ENCODE measurements at places on chromosomes 3 and 15. TPM values are rescaled to one million over a fixed set of nuclear protein-coding genes. Genes with fewer than 3 reads are reported as not detected.

CCDC54 gene
- total RNA-seq, result not detected

DUOXA1 gene
- total RNA-seq, result 10.6 TPM

GLCE gene
- 21.8 TPM for total RNA-seq

RAB27A gene
- 12.8 TPM for total RNA-seq

MNS1 gene
- 2.2 TPM for total RNA-seq

CPN2 gene
- 0.12 TPM for total RNA-seq

SMCO1 gene
- total RNA-seq, result not detected

DNA sequence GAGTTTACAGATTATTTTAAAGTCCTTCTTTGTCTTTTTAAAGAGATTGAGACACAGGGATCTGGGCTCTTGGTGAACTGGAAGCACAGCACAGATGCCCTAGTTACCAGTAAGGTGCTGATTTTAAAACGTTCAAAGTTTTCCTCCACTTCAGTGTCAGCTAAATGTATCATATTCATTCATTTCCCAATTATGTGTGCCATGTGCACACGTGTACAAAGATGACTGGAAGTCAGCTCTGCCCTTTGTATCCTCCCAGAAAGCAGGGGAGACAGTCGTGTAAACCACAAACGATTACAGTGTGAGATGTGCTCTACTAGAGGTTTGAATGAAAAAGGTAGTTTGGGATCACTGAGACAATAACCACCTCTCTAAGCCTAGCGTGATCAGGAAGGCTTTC, 730 bp downstream of the ZKSCAN7 start:
- DNase-seq, result no peak

DNA sequence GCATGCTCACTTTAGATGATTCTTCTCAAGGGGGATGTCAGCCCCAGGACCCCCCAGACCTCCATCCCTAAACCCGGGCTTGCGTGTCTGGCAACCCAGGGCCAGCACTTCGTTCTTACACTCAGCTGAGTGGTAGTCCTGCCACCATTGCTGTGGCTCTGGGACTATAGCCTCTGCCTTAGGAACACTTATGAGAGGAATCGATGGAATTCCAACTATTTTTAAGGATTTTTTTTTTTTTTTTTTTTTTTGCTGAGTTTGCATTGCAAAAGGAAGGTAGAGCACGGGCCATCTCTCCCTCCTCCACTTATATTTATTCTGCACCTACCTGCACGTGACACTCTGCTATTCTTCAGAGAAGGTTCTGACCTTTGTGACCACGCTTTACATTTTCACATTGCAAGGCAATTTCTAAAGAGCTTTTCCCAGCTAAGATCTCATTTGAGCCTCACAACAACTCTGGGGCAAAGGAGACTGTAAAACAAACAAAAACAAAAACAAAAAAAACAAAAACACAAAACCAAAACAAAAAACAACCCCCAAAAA, 113.9 kb downstream of the LPP start:
- DNase-seq, result no peak

- peak; percentile 62 for DNase-seq
Measured at GRCh38 chr3:18758047-18758704, 333.0 kb upstream of the SATB1 start.

GRCh38 chr3:81419228-81419627, 342.2 kb downstream of the GBE1 start:
- DNase-seq, result no peak

- DNase-seq, result no peak
Measured at GRCh38 chr15:76575274-76575673, 238.7 kb downstream of the ISL2 start.

DNA sequence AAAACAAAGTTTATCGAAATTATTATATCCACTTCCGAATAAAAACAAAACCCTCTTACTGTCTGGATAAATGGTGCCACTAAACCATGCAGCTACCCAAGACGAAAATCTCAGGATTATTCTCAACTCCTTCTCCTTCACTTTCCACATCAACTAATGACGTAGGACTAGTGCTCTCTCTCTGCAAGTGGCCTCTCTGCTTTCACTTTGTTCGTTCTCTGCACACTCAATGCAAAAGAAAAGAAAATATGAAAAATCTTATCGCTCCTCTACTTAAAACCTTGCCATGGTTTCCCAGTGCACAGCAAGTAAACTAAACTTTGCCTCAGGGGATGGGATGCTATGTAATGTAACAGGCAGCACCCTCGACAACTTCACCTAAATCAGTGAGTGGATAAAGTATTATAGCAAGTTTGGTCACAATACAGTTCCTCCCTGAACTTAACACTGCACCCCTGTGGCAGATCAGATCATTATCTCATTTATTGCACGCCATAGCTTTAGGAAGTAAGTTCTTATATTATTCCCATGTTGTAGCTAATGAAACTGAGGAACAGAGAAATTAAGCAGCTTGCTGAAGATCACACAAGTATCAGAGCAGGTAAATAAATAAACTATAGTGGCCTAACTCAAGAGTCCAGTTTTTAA, 262.7 kb upstream of the GADL1 start:
- DNase-seq, result no peak

DNA sequence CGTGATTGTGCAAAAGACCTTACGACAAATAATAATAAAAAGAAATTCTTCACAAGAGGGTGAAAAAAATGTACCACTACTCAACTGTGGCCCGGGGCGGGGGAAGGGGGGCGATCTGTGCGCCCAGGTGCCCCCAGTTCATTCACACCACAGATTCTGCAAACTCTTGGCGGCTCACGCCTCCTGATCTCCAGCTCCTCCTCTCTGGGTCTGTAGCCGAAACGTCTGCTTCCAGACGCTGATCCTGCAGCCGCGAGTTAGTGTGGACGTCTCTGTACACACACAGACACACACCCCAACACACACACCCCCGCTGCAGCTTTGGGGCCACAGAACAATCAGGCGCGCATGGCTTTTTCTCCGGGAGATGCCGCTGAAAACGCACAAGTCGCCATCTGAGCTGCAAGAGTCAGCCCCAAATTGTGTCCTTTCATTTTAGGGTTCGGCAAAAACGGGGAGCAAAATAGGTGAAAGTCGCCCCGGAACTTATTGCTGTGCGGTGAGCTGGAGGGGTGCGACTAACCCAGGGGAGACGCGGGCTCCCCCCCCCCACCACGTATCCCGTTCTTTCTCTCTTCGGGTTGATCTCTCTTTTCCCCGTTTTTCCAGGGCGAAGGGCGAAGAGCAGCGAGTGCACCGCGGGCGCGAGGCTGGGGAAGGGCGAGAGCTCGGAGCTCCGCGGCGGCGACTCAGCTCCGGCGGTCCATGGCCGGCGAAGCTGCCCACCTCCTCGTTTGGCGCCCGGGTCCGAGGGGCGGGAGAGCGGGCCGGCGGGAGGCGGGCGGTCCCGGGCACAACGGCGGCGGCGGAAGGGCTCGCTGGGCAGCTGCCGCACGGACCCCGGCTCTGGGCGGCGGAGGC, 505 bp upstream of the WNT5A start:
- no peak for DNase-seq

GRCh38 chr3:58135712-58136543, 74.8 kb downstream of the DNASE1L3 start:
- DNase-seq, result no peak

DNA sequence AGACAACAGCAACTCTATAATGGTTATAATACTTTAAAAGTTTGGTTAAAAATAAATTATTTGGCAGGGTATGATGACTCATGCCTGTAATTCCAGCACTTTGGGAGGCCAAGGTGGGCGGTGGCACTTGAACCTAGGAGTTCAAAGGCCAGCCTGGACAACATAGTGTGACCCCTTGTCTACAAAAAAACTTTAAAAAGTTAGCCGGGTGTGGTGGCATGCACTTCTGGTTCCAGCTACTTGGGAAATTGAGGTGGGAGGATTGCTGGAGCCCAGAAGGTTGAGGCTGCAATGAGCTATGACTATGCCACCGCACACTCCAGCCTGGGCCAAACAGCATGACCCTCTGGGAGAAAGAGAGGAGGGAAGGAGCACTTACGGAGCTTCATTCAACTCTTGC, 7.7 kb upstream of the TRPC1 start:
- no peak for DNase-seq

GRCh38 chr3:177358091-177358976, 161.1 kb upstream of the TBL1XR1 start:
- DNase-seq, result peak; percentile 64

DNA sequence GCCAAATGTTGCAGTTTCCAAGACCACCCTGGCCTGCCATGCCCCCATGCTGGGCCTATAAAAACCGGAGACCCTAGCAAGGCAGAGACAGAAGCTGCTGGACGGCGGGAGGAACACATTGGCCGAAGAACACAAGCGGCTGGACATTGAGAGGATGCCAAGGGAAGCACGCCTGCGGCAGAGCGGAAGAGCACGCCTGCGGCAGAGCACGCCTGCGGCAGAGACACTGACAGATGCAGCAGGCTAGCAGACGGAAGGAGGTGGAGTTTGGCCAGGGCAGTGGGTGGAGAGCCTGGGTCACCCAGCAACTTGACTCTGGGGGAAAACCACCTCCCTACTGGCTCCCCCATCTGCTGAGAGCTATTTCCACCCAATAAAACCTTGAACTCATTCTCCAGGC, 322.3 kb upstream of the TBL1XR1 start:
- no peak for DNase-seq

DNA sequence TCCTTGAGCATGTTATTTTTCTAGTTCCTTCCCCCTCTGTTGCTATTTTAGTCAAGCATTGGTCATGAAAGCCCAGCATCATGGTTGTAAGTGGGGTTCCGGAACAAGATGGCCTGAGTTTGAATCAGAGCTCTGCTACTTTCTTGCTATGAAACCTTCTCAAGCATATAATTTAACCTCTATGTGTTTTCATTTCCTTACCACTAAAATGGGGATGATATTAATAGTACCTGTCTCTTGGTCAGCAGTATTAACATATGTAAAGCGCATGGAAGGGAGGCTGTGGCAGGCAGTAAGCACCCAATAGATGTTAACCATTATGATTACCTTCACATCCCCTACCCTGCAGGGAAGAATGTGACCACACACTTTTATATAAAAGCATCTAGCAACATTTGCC, 14.3 kb upstream of the SPRED1 start:
- no peak for DNase-seq

- no peak for DNase-seq
Measured at GRCh38 chr15:65370885-65371284, 6.9 kb downstream of the IGDCC3 start.

DNA sequence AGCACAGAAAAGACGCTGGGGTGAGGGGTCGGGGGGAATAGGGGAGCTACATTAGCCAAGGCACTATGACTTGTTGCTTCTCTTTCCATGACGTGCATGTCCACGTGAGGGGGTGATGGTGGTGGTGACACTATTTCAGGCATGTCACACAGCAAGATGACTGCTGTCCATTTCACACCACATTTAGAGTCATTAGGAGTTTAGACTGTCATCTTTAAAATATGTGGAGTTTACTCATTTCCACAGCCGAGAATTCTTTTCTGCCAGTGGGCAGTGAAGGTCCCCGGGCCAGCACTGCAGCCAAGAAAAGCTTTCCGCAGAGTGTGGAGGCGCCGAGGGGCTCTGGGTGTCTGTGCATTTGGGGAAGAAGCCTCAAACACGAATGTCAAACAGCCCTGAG, 954 bp upstream of the DGKG start:
- DNase-seq, result no peak

DNA sequence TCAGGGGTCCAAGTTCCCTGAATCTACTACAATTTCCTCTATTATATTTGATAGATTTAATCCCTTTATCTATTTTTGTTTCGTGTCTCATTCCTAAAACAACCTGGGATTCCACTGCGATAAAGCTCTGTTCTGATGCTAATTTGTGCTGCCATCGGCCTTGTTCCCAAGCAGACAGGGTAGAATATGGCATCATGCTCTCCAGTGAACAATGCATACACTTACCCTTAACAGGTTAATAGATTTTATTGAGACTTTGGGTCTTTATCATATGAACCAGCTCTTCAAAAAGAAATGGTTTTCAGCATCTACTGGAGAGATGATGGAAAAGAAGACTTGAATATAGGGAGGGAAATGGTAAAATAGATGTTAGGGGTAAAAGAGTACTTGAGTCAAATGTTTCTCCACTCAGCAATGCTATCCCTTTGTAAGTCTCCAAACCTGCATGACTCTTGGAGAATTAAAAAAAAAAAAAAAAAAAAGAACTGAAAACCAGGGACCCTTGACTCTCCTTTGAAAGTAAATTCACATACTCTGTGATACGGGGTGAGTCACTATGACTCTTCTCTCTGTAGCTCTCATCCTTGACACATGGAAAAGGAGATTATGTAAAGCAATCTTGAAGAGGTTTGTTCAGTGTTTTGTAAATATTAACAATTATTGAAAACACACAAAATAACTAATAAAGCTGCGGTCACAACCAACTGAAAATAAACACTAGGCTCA, 268.8 kb downstream of the ZBTB20 start:
- no peak for DNase-seq

DNA sequence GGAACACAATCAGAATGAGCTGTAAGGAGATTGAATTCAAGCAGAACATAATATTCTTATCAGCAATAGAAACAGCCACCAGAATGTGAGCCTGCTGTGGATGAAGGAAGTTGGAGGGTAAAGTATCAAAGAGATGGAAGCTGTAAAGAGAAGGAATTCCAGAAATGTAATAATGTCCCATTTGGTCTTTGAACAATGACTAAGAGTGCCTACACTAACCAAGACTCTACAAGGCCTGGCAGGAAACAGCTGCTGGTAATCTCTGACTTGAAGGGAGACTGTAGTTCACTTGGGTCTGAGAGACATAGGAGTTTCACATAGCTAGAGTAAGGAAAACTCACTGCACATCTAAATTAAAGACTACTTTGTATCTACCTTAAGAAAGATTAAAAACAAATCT, 1176.0 kb upstream of the ALCAM start:
- DNase-seq, result no peak

DNA sequence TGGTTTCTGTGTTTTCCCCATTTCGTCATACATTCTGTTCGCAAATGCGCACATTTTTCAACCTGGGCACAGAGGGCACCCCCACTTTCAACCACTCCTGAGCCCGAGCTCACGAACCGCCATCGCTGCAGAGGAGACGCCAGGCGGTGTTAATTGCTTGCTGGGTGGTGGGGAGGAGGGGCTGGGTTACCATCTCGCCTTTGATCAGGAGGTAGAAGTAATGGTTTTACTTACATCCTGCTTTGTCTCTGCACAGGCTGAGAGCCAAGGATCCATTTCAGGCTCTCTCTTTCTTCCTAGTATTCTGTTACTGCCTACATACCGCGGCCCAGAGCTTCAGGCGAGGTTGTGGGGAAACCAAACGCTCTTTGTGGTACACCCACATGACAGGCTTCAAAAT, 177.3 kb upstream of the WNT5A start:
- DNase-seq, result no peak

- DNase-seq, result no peak
Measured at GRCh38 chr3:69288161-69288895, 97.6 kb downstream of the FRMD4B start.

Data from mucosa of gallbladder (tissue), 1 donor.